AG04450 (cell line): ENCODE measurements at places on chromosomes 5 and 9.

DNA sequence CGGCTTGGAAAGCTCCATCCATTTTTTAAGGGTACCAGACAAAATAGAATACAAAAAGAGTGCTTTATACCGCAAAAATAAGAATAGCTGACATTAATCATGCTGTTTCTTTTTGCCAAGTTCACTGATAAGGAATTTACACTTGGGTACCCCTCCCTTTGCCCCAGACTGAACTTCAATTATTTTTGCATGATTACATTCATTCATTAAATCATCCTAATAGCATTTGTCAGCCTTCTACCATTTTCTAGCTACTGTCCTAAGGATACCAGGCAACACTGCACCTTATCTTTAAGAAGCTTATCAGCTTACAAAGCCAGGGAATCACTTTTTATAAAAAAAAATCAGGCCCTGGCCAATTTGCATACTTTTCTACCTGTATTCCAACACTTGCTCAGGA is 48.4 kb downstream of the YIPF5 start:
- no peak for DNase-seq

DNA sequence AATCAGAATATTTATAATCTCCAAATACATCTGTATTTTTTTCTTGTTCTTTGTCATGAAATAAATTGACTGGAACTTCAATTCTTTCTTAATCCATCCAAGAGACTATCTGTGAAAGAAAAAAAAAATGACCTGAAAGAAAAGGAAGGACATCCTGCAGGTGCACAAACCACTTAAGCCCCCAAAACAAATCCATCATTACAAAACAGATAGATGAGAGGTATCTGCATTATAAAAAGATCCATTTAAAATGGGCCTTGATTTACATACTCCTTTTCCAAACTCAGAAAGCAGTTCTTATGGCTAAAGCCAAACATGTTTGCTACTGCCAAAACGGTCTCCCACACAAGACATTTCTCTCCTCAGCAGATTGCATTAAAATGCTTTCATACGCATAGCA is 85.5 kb downstream of the ELAVL2 start:
- DNase-seq, result no peak

DNA sequence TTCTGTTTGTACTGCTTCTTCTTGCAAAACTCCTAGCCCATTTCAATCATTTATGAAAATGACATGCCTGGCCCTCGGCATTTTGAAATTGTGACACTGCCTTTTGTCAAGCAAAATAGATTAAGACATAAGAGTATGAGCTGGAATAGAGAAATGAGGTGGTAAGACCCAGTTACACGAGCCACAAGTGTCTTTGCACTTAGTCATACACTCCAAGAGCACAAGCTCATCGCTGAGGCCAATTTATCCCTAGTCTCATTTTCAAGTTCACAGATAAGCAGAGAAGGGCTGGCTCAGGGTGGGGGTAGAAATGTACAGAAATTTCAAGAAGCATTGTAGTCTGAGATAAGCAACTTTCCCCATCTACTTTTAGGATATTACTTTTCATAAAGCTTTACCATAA is 40.6 kb upstream of the MAP1B start:
- peak; percentile 57 for DNase-seq

- no peak for DNase-seq
Measured at GRCh38 chr9:120365386-120365785, 214.6 kb downstream of the CDK5RAP2 start.

DNA sequence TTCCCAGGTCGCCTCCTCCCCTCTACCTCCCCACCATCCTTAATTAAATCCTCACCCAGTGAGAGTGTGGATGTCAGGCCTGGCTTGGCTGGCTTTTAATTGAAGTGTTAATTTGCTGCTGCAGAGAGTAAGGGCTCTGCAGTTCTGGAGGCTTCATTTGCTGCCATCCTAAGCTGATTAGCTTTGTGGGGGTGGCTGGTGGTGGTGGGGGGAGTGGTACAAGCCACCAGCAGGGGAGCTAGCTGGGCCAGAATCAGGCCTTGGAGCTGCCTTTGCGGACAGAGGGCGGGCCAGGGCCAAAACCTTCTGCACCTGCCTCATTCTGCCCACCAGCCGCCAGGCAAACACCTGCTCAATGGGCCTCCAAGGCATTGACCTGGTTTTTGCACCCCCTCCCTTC is 26.8 kb upstream of the TIFAB start:
- no peak for DNase-seq

- DNase-seq, result no peak
Measured at GRCh38 chr9:6552498-6553121, 92.9 kb downstream of the GLDC start.

- peak; percentile 74 for DNase-seq
Measured at GRCh38 chr5:139197710-139198669, at the start of gene SIL1. Gene SIL1, minus strand, starts transcription at chr5:139198368. Its CDS starts 70,525 bp downstream, at chr5:139127843.

DNA sequence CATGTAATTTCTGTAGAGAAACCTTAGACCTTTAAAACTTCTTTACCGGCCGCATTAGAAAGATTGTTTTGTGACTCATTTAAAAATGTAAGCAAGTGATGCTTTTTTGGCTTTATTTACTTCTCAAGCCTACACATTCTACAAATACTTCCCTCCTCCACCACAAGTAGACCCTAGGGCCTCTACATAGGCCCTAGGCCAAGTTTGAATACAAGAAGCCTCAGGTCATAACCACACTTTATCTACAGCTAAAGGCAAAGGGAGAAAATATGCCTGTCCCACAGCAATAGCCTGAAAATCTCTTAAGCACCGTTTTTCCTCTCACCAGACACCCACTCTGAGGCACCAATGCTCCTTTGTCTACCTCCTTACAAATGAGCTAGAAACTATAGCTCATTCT is 53.9 kb downstream of the CSNK1A1 start:
- DNase-seq, result peak; percentile 91

DNA sequence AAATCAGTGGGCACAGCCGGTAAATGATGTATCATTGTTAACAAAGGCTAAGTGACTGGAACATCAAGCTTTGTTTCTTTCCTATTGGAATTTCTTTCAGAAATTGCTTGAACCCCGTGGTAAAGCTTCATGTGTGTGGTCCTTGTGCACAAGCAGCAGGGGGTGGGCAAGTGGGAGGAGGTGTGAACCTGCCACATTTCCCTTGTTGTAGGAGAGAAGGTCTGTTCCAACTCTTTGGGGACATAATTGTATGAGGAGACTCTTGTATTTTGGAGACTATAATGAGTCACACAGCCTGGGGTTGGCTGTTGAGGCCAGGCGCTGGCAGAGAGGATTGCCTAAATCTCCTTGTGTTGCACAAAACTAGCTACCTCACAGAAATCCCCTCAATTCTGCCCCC is 620.5 kb downstream of the IRX1 start:
- no peak for DNase-seq

GRCh38 chr5:169350016-169350415 is 49.1 kb upstream of the SLIT3 start:
- peak; percentile 18 for DNase-seq

GRCh38 chr5:145666591-145666990 is 168.6 kb downstream of the PRELID2 start:
- DNase-seq, result no peak

DNA sequence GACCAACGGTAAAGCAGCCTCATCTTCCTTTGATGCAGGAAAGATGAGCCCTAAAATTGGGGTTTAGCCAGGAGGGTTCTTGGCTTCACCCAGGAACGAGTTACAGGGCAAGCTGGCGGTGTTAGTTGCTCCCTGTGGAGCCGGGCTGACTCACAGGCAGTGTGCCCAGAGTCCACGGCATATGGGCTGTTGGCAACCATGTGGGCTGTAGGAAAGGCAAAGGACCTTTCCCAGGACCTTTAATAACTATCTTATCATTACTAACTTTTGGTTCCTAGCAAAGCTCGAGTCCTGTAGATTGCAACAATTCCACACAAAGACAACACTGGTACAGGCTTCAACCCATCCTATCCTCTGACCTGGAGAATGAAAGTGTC is 29.8 kb upstream of the CLPTM1L start:
- DNase-seq, result no peak

GRCh38 chr5:168360521-168361285 is 69.3 kb downstream of the WWC1 start:
- DNase-seq, result no peak

GRCh38 chr5:77798456-77798855 is 22.3 kb upstream of the TBCA start:
- no peak for DNase-seq

DNA sequence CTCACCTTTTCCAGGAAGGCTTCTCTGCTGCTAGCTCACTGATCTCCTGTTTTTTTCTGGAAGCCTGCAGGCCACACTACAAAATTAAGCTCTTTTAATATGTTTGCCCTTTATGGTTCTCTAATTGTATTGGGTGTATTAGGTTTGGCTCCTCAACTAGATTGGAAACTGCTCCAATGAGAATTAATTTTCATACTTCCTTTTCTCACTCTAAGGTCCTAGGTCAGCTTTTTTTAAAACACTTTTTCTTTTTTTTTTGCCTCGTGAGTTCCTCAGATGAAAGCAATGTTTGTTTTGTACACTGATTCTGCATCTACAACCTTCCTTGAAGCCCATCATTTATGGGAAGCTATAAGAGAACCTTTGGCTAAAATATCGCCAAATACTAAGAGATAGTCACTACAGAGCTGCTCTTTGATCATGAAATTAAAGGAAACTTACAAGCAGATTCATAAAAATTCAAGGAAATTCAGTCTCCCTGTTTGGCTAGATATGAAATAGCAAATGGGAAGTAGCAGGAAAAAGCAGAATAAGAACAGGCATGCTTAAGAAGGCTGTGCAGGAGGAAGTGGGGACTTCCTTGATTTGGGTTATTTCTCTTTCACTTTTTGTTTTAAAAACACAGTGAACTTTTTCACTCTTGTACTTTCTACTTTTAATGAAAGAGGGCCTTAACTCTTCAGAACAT is 55.2 kb upstream of the FYB1 start:
- DNase-seq, result no peak

DNA sequence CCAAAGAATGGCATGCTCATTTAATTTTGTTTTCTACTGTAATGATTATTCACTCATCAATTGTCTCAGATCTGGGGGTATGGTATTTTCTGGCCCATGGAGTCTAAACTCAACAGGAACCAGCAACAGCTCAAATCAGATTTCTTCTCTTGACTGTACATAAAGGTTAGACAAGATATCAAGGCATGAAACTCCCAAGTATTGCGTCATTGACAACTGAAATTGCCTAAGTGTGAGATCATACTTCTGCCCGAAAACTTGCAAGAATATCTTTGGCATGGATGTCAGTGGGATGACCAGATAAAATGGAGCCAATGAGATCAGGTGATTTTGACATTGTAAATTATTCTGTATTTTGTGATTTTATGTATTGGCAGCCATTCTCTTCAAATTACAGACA is 141.7 kb upstream of the STK32A start:
- no peak for DNase-seq

GRCh38 chr5:129977810-129978209 is 73.5 kb downstream of the CHSY3 start:
- no peak for DNase-seq

DNA sequence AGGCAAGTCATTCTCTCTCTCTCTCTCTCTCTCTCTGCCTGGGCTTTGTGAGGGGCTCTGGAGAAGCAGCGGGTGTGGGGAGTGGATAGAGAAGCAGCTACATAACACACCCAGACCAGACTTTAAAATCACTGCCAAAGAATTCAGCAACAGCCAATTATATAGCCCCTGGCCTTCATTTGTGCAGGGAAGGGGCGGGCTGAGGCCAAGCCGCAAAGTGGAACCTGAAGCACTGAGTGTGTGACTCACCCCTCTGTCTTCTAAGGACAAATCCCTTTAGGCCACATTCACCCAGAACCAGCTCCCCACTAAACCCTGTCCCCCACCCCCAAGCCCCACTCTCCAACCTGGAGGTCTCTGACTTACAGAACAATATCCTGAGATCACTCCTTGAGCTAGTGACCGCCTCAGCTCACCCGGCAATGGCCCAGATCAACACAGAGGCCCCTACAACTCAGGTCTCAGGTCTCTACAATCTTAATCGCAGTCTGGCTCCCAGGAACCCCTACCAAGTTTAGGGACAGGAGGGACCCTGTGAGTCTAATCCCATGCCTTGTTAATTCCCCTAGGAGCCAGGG is 6.0 kb downstream of the B4GALT1 start:
- DNase-seq, result peak; percentile 90
